Prostate gland (tissue), 2 donors: ENCODE measurements at places on chromosomes 12 and 14.
A peak's percentile ranks its signal among the peaks of the same experiment; 100 is the strongest.

GRCh38 chr14:89186856-89187376 lies 230.1 kb downstream of the FOXN3 start:
- no peak for DNase-seq

GRCh38 chr14:95534299-95535225 lies at the start of gene GLRX5:
TSS of gene GLRX5 (plus strand) at chr14:95535050. CDS start at chr14:95535090, 40 bp downstream.
- DNase-seq: peak; percentile 100

DNA sequence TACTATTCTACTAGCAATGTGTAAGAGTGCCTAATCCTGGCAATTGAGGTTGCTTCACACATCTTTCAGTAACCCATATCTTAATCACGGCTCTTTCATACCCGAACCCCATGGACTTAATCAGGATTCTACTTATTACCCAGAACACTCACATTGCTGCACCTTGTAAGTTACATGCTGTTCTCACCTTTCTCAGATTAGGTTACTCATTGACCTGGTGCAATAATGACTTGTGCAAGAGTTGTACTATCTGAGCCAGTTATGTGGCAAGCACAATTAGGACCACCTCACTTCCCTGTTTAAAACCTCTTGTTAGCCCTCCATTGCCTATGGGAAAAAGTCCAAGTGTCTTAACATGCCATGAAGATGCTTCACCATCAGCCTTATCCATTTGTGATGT lies 306.7 kb upstream of the E2F7 start:
- DNase-seq: no peak

- DNase-seq: no peak
These were observed 1026.1 kb downstream of the SLC6A15 start for GRCh38 chr12:83886479-83886878.

GRCh38 chr14:24098229-24098926 lies 4.3 kb downstream of the PCK2 start:
- no peak for DNase-seq

DNA sequence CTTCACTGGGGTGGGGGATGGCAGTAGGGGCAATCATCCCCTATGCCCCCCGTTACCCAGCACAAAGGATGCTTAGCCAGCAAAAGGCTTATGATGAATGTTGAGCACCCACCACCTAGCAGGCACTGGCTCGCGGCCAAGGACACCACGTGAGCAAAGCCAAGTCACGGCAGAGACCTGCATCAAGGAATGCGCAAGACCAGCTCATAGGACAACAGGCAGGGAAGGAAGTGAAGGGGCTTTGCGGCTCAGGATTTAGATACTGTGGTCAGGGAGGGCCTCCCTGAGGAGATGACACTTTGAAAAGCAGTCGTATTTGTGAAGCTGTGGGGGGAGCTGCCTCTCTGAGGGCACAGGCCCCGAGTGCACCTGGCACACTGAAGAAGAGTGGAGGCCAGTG lies 32.8 kb downstream of the SH2B3 start:
- DNase-seq: no peak

- DNase-seq: no peak
These were observed 180.2 kb downstream of the ACSS3 start for GRCh38 chr12:81257947-81258551.

DNA sequence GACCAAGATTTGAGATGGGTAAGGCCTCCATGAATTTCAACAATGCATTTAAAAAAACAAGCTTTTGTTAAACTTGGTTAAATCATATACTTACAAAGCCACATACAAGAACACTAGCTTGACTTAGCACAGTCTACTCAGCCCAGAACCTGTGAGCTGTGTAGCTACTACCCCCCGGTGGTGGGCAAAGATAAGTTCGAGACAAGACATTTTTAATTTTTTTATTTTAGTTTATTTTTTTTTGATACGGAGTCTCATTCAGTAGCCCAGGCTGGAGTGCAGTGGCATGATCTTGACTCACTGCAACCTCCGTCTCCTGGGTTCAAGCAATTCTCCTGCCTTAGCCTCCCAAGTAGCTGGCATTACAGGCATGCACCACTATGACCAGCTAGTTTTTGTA lies 3.7 kb upstream of the NECAP1 start:
- no peak for DNase-seq

DNA sequence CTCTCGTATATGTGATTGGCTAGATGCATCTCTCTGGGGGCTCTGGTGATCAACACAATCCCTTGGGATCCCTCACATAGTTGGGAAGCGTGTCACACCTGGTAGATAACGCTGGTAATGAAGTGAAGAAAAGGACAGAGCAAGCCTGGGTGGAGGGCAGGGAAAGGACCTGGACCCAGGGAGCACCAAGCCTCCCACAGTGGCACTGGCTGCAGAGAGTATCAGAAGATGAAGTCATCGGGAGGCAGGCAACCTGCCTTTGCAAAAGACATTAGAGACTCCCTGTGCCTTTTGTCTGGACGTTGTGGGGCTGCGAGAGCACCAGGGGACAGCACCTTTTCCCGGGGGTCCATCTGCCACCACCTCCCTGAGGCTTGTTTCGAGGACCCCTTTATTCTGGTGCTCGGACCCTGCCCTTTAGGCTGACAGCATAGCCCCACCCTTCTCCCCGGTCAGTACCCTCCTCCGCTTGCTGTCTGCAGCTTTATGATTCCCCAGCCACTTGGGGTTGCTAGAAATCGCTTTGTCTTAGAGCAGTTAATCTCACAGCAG lies 116.4 kb downstream of the EML1 start:
- no peak for DNase-seq

DNA sequence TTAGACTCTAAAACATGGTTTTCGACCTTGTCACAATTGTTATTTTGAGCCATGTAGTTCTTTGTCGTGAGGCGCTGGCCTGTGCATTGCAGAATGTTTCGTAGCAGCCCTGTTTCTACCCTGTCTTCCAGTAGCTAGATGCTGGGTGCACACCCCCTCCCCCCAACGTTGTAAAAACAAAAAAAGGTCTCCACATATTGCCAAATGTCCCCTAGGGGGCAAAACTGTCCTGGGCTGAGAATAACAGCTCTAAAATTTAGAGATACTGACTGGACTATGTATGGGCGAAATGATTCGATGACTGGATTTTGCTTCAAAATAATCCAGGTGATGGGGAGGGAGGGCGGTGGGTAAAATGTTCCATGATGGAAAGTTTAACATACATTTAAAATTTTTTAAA lies 126.1 kb upstream of the FUT8 start:
- DNase-seq: no peak

- no peak for DNase-seq
These were observed 15.1 kb downstream of the SOCS2 start for GRCh38 chr12:93587611-93588010.

GRCh38 chr12:58419905-58420304 lies 478.5 kb downstream of the ATP23 start:
- no peak for DNase-seq

DNA sequence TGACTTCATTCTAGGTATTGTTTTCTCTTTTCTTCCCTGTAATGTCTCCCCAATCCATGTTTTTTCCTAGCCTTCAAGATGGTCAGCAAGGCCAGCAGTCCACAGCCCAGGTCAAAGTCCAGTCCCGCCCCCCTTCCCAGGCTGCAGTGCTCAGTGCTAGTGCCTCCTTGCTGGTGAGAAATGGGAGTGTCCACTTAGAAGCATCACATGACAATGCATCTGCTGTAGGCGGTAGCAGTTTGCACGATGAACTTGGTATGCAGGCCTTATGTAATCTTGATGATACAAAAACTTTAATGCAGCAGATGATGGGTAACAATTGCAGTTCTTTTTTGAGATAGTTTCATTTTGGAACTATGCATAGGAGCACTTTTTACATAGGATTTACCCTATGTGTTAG lies 88.4 kb downstream of the PCNX1 start:
- no peak for DNase-seq

DNA sequence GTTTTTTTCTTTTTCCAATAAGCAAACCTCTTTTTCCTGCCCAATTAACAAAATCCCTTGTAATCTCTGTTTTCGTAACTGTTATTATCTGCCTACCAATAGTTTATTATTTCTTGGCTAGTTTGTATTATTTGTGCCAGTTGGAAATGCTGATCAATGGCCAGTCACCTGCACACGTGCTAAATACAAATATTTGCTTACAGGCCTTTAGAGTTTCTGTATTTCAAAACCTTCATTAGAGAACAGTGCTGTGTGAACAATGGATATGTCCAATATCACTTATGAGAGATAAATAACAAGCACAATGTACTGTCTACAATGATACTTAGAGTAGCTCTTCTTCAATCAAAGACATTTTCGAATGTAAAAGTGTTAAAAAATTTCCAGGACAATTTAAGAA lies 10.8 kb upstream of the DYRK2 start:
- no peak for DNase-seq
